ENCODE measurements at places on chromosomes 13 and 19.

DNA sequence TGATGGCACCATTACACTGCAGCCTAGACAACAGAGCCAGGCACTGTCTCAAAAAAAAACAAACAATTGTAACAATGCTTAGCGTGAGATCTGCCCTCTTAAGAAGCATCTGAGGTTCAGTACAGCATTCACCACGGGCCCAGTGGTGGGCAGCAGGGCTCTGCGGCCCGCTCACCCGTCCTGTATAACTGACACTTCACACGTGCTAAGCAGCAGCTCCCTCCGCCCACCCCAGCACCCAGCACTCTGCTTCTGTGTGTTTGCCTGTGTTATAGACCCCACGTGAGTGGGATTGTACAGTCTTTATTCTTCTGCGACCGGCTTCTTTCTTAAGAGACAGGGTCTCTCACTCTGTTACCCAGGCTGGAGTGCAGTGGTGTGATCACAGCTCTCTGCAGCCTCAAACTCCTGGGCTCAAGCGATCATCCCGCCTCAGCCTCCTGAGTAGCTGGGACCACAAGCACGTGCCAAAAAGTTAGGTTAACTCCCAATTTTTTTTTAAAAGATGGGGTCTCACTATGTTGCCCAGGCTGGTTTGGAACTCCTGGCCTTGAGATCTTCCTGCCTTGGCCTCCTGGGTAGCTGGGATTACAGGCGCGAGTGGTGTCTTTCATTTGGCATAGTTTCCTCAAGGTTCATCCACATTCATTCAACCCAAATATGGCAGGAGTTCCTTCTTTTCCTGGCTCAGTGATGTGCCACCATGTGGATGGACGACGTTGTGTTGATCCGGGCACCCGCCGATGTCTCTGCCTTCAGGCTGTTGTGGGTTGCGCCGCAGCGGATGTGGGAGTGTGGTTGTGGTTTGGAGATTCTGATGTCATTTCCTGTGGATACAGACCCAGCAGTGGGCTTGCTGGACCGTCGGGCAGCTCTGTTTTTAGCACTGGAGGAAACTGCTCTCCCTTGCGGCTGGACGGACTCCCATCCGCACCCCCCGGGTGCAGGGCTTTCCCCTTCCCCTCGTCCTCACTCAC is 170.0 kb downstream of the KDM4B start:
- peak; percentile 46 for DNase-seq

- DNase-seq = no peak
Measured at GRCh38 chr19:6721773-6722172, 1.3 kb upstream of the C3 start.

GRCh38 chr13:46654951-46655350 is 102.0 kb downstream of the LRCH1 start:
- no peak for DNase-seq

DNA sequence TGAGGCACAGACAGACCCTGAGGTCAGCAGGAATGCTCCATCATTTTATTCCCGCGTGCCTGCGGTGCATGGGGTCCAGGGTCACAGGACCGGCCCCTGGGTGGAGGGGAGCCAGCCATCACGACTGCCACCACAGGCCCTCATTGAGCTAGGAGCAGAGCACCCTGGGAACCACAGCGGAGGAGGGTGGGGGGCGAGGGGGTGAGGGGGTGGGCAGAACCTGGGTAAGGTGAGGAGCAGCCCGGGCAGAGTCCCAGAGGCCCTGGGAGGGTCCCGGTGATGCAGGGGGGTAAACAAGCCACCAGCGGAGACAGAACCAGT is 1.2 kb upstream of the MADCAM1 start:
- DNase-seq = no peak

DNA sequence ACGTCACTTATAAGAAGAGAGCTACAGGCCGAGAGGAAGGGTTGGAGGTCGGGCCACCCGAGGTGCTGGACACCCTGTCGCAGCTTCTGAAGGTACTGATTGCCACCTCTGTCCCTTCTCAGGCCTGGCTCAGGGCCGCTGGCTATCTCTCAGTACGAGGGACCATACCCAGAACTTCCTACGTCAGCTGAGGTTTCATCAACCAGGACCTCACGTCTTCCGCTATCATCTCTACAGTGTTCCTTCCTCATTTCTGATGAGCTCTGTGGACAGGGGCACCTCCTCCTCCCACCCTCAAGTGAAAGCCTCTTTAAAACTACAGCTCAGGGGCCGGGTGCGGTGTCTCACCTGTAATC is 58.2 kb upstream of the USE1 start:
- DNase-seq = no peak

- no peak for DNase-seq
Measured at GRCh38 chr19:30225676-30226463, 146.3 kb upstream of the ZNF536 start.

DNA sequence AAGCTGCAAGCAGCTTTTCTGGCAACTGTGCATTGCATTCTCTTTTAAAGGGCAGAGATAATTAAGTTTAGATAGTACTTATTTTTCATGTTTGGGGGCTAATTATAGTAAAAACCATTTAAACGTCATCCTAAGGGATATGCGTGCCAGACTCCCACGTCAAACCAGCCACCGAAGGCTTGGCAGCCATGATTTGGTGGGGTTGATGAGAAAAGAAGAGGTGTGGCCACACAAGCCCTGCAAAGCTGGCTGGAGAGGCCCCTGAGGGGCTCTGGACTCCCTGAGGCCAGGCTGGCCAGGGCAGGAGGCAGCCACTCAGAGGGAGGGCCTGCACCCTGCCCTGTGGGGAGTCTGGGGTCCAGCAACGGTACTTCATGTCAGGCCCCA is 17.5 kb downstream of the PEPD start:
- no peak for DNase-seq

DNA sequence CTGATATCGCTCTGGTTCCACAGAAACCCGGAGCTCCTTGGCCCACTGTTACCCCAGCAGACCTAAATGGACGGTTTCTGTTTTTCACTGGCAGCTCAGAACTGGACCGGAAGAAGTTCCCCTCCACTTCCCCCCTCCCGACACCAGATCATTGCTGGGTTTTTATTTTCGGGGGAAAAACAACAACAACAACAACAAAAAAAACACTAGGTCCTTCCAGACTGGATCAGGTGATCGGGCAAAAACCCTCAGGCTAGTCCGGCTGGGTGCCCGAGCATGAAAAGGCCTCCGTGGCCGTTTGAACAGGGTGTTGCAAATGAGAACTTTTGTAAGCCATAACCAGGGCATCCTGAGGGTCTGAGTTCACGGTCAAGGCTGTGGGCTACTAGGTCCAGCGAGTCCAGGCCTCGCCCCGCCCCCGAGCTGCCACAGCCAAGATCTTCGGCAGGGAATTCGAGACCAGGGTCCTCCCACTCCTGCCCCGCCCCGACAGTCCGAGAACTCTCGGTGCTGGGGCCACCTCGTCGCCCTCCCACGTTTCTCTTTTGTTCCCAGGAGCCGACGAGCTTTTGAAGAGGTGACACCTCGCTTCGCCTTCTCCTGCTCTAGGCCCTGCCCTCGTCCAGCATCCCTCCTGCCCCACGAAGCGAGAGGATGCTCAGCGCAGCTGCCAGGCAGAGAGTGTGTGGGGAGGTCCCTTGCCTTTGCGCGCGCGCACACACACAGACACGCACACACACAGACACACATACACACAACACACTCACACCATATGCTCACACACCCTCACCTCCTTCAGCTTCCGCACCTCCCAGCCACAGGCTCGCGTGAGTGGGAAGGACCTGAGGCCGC is 8.8 kb downstream of the ZIC2 start:
- no peak for DNase-seq

DNA sequence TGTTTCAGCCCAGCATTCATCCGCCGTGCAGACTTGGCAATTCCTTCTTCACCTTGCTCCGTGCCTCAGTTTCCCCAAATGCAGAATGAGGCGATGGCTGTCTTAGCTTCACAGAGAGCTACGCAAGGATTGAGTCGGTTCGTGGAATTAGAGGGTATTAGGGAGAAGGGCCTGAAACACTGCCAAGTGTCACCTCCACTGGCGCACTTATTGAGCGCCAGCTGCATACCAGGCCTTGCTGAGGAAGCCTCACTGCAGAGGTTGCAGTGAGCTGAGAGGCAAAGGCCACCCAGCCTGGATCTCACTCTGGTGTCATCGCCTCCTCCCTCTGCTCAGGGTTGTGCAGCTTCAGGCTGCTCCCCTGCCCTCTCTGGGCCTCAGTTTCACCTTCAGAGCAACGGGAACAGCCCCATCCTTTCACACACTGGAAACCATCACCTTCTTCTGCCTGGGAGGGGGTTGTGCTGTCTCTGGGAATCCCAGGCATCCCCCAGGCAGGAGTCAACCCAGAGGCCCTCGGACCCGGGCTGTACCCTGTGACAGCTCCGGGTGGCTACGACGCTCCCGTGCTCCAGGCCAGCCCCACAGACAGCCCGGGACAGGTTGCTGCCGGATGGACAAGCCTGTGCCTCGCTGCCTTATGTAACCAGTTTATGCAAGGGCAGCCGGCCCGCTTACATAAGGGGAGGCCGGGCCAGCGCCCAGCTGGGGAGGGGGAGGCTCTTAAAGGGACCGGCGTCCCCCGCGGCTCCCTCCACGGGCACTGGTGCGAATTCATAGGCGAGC is 31.9 kb downstream of the NFIC start:
- DNase-seq = no peak

DNA sequence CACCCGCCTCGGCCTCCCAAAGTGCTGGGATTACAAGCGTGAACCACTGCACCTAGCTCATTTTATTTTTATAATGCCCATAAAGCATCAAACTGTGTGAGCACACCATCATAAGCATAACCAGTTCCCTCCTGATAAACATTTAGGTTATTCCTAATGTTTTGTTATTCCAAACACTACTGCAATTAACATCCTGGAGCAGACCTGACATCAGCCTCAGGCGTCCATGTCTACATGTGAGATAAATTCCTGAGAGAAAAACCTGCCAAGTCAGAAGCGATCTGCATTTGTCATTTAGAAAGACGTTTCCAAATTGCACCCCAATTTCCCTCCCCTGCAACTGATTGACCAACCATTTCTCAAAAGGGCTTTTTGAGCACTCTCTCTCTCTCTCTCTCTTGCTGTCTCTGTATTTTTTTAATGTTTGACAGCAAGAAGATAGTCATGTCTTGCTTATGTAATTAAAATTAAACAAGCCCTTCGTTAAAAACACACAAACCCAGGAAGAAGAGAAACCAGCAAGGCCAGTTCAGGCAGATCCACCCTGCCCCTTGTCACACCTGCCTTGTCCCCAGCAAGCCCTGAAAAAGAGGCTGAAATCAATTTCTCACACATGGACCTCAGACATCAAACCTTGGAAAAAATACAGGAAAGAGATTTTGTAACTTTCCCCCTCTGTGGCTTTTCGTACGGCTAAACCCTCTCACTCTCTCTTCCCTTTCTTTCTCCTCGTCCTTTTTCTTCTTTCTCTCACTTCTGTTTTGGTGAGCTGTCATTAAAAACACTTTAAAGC is 9.9 kb downstream of the LYPD3 start:
- no peak for DNase-seq

GRCh38 chr19:41877916-41878905 is 1.1 kb downstream of the CD79A start:
- no peak for DNase-seq

DNA sequence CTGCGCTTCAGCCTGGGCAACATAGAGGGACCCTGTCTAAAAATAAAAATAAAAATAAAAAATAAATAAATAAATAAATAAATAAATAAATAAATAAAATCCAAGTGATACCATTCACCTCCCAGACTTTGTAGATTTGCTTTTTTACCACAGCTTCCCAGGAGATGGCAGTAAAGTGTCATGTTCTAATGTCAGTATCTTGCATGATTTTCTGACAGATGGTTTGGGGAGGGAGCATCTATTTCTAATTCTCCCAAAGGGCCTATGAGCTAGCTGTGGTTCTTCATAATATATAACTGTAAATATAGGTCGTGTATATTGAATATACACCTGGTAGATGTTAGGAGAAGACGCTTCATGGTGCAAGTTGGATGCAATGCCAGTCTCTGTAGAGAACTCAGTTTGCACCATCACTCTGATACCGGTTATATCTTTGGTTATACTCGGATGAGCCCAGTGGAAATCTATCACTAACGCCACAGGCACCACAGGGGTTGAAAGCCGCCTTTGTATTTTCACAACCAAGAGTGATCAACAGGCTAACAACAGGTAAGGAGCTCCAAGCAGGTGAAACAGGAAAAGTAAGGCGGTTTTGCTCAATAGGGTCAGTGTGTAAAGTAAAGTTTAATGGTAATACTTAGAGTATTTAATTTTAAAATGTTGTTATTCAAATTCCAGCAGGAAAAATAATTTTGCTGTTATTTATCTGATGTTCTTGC is 13.9 kb downstream of the APLP1 start:
- peak; percentile 62 for DNase-seq

DNA sequence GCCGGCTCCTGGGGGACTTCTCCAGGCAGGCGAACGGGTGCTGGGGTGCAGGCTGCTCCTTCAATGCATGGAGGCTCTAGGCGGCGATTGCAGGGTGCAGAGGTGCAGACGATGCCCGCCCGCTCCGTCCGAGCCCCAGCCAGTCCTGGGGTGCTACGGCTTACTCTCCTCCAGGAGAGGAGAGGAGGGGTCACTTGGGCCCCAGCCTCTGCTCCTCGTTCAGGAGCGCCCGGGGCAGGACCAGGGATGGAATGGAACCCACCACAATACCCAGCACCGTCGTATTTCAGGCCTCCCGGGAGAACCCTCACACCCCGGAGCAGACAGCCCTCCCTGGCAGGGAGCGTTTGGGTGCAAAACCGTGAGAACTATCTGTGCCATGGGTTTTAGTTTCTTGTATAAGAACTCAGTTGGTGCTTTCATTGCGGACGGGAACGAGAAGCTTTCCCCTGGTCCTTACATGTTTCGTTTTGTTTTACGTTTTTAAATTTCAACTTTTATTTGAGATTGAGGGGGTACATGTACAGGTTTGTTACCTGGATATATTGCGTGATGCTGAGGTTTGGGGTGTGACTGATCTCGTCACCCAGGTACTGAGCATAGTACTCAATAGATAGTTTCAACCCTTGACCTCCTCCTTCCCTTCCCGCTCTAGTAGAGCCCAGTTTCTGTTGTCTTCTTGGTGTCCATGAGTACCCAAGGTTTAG is 46.8 kb downstream of the ARHGEF18 start:
- no peak for DNase-seq

DNA sequence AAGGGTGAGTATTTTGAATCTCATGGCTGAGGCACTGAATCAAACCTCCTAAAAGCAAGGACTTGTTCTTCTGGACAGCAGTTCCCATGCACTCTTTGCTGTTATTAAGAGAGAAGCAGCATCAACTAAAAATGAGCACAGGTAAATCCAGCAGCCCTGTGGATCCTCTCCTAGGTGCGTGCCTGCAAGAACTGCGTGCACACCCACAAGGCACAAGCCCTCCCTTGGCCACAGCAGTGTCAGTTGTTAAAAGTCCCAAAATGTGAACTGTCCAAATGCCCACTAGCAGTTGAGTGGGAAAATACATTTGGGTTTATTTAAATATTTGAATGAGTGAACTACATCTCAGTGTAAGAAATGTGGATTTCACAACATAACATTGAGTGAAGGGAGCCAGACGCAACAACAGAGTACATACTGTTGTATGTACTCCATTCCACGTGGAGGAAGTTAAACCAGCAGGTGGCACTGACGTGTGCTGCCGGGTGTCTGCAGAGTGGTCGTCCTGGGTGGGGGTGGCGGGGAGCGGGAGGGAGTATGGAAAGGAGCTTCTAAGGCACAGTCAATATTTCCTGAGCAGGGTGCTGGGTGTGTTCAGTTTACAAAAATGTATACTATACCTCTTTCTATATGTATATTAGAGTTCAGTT is 266.4 kb downstream of the NALCN start:
- DNase-seq = no peak
